ENCODE measurements at places on chromosomes 13 and 19. TPM values are rescaled to one million over a fixed set of nuclear protein-coding genes. Genes with fewer than 3 reads are reported as not detected.

The FCAR gene
- 0.19 TPM for polyA plus RNA-seq

GRCh38 chr13:29165840-29166239 lies 345.7 kb downstream of the MTUS2 start:
- H3K36me3 ChIP-seq: no peaks in the 10 kb centered on the region
- H3K4me1 ChIP-seq: peaks cover 8% of the 10 kb centered on the region
- H3K4me3 ChIP-seq: no peak overlapping the region
- H3K27ac ChIP-seq: no peak overlapping the region

- no peak overlapping the region for H3K27ac ChIP-seq
- no peaks in the 10 kb centered on the region for H3K4me1 ChIP-seq
- no peak overlapping the region for H3K4me3 ChIP-seq
Measured at GRCh38 chr13:85266771-85267170, 532.4 kb downstream of the SLITRK6 start.

- H3K4me3 ChIP-seq: no peak overlapping the region
- H3K36me3 ChIP-seq: no peaks in the 10 kb centered on the region
- DNase-seq: no peak
Measured at GRCh38 chr13:35163674-35164073, 221.6 kb downstream of the NBEA start.

The ELSPBP1 gene
- polyA plus RNA-seq: not detected

The C19orf85 gene
- polyA plus RNA-seq: not detected

The ZNF714 gene
- 2.2 TPM for polyA plus RNA-seq

The SLITRK5 gene
- 0.01 TPM for polyA plus RNA-seq

GRCh38 chr19:10184636-10185035 lies 10.1 kb downstream of the DNMT1 start:
- no peak overlapping the region for H3K4me3 ChIP-seq
- peaks cover 22% of the 10 kb centered on the region for H3K36me3 ChIP-seq
- no peak overlapping the region for H3K27ac ChIP-seq
- no peaks in the 10 kb centered on the region for H3K27me3 ChIP-seq
- no peak for DNase-seq

DNA sequence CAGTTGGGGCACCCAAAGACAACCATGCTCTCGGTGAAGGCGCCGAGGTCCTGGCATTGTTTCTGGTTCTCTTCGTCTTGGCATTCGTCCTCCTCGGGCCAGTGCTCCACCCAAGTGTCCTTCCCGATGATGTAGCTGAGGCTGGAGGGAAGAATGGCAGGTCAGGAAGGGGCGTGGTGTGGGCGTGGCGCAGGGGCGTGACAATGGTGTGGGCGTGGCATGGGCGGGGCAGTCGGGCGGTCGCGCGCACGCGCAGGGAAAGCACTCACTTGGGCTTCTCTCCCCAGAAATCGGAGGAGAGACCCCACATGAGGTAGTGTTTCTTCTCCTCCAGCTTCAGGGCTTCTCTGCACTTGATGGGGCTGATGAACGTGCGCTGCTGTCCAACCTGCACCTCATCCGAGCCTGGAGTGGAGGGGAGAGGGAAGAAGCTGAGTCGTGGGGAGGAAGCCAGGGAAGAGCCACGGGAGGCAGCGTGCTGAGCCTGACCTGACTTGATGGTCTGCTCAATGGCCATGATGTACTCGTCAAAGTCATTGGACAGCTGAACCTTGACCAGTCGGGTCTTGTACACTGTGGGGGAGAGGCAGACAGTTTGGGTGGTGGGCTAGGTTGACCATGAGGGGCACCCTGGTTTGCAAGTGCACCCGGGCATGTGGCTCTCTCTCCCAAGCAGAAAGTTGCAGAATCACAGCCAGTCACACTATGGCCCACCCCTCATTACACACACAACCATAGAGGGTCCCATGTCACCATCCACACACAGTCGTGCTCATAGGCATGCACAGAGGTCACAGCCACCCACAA lies 8.1 kb upstream of the TNFSF14 start:
- DNase-seq: no peak
- peaks cover 45% of the 10 kb centered on the region for H3K27me3 ChIP-seq
- H3K4me1 ChIP-seq: no peaks in the 10 kb centered on the region
- no peak overlapping the region for H3K27ac ChIP-seq

DNA sequence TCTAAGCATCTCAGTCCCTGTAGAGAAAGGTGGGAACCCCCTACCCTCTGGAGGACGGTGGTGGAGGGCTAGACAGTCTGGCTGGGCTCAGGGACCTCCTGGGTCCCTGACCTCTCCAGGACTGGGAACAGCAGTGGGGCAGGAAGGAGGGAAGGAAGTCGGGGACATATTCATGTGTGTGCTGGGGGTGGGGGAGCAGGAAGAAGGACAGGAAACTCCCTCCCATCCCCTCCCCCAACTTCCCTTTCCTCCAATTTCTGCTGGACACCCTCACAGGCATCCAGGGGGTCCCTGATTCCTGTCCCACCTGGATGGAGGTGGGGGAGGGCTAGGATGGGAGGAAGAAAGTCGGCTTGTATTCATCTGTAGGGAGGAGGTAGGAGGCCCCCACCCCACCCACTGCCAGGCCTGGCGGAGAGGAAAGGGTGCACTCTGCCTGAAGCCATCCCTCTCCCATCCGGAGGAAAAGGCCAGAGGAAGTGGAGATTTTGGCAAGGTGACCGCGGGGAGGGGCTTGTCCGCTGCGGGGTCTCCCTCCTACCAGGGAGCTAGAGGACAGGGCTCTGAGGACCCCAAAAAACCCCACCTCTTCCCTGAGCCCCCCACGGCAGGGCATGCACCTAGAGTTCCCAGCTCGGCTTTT lies 2.3 kb downstream of the NOVA2 start:
- peak overlapping the region; percentile 83 for H3K27ac ChIP-seq
- DNase-seq: peak; percentile 41
- peaks cover 85% of the 10 kb centered on the region for H3K27me3 ChIP-seq
- peak overlapping the region; percentile 39 for H3K4me3 ChIP-seq

DNA sequence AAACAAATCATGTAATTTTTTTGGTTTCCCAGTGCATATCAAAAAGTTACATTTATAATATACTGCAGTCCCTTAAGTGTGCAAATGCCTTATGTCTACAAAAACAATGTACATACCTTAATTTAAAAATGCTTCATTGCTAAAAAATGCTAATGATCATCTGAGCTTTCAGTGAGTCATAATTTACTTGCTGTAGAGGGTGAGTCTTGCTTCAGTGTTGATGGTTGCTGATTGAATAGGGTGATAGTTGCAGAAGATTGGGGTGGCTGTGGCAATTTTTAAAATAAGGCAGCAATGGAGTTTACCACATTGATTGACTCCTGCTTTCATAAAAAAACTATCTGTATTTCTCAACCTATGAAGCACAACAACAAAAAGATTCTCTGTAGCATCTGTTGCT lies 613.9 kb downstream of the TBC1D4 start:
- no peak overlapping the region for H3K27ac ChIP-seq
- H3K36me3 ChIP-seq: no peaks in the 10 kb centered on the region
- H3K4me3 ChIP-seq: no peak overlapping the region
- DNase-seq: no peak
- H3K4me1 ChIP-seq: no peaks in the 10 kb centered on the region
- H3K27me3 ChIP-seq: no peaks in the 10 kb centered on the region

DNA sequence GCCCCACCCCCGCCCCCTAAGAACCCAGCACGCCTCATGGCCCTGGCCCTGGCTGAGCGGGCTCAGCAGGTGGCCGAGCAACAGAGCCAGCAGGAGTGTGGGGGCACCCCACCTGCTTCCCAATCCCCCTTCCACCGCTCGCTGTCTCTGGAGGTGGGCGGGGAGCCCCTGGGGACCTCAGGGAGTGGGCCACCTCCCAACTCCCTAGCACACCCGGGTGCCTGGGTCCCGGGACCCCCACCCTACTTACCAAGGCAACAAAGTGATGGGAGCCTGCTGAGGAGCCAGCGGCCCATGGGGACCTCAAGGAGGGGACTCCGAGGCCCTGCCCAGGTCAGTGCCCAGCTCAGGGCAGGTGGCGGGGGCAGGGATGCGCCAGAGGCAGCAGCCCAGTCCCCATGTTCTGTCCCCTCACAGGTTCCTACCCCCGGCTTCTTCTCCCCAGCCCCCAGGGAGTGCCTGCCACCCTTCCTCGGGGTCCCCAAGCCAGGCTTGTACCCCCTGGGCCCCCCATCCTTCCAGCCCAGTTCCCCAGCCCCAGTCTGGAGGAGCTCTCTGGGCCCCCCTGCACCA lies 11.9 kb downstream of the ARHGAP33 start:
- no peaks in the 10 kb centered on the region for H3K27me3 ChIP-seq
- DNase-seq: no peak
- no peak overlapping the region for H3K4me3 ChIP-seq
- no peaks in the 10 kb centered on the region for H3K36me3 ChIP-seq
- H3K27ac ChIP-seq: no peak overlapping the region

The F10 gene
- 15.1 TPM for polyA plus RNA-seq

DNA sequence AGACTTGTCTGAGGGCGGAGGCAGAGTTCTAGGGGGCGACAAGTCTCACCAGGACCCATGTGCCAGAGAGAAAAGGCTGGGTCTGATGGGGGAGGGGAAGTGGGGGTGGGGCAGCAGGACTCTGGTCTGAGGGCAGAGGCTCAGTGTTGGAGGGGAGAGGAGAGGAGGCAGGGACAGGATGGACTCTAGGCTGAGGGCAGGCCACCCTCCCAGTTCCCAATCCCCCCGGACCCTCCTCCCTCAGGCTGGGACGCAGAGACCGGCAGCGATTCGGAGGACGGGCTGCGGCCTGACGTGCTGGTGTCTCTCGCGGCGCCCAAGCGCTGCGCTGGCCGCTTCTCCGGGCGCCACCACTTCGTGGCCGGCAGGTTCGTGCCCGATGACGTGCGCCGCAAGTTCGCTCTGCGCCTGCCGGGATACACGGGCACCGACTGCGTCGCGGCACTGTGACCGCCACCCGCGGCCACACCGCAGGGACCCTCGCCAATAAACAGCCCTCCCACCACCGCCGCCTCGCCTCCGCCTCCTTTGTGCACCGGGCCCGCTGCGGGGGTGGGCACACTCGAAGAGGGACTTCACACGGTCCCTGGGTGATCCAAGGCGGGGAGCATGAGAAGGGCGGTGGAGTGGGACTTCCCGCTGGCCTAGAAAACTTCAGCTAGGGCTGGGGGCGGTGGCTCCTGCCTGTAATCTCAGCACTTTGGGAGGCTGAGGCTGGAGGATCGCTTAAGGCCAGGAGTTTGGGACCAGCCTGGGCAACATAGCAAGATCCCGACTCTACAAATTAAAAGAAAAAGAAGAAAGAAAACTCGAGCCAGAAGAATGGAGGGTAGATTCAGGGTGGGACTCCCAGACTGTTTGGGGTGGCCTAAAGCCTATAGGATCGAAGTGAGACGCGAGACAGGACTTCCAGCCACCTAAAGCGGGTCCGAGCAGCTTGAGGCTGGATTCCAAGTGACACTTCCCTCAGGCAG lies 703 bp upstream of the CILP2 start:
- no peak for DNase-seq
- no peak overlapping the region for H3K27ac ChIP-seq
- H3K36me3 ChIP-seq: no peaks in the 10 kb centered on the region

The C1QTNF9B gene
- 3.1 TPM for polyA plus RNA-seq

- no peak overlapping the region for H3K27ac ChIP-seq
- no peak for DNase-seq
- H3K4me3 ChIP-seq: no peak overlapping the region
- no peaks in the 10 kb centered on the region for H3K4me1 ChIP-seq
- no peaks in the 10 kb centered on the region for H3K27me3 ChIP-seq
Measured at GRCh38 chr13:60075850-60076249, 87.9 kb downstream of the DIAPH3 start.

All from heart right ventricle (tissue), 16 donors.